ENCODE measurements at places on chromosomes 16 and 17.

GRCh38 chr17:39306509-39307212 is 80.9 kb upstream of the STAC2 start:
- DNase-seq = no peak

DNA sequence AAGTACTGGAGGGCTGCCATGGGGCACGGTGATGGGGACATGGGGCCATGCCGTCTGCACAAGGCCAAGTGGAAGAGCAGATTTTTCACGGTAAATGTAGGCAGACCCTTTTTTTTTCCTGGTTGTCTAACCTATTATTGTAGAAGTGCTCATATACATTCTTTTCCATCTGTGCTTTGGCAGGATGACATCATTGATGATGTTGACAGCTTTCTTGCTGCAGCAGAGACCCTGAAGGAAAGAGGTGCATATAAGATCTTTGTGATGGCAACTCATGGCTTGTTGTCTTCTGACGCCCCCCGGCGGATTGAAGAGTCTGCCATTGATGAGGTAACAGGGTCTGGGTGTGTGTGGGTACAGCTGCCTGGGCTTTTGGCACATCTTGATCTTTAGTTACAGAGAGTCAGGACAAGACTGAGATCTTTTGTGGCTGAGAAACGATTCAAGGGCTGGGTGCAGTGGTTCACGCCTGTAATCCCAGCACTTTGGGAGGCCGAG is 23.3 kb upstream of the SLC5A10 start:
- DNase-seq = no peak

DNA sequence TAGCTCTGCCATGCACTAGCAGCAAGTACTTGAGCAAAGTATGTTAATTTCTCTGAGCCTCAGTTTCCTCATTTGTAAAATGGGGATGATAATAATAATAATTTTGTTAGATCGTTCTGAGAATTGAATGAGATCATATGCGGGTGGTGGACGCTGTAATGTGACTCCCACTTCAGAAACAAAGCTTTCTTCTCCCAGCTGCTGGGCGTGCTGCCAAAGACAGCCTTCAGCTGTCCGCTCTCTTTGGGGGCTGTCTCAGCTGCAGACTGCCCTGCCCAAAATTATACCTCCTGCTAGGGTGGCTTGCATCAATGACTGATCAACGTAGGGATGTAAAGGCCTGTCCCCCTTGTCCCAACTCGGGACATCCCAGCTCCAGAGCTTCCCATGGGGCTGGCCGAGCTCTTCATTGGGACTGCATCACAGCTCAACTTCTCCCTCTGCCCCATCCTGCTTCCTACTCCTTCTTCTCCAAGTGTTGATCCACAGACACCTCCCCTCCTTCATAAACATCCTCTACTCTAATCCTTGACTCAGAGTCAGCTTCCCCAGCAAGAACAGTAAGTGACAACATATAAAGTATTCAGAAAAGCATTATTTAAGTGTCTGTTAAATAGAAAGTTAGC is 30.7 kb upstream of the CDH5 start:
- DNase-seq = no peak

- DNase-seq = no peak
Measured at GRCh38 chr17:68205808-68206720, 41.8 kb upstream of the AMZ2 start.

DNA sequence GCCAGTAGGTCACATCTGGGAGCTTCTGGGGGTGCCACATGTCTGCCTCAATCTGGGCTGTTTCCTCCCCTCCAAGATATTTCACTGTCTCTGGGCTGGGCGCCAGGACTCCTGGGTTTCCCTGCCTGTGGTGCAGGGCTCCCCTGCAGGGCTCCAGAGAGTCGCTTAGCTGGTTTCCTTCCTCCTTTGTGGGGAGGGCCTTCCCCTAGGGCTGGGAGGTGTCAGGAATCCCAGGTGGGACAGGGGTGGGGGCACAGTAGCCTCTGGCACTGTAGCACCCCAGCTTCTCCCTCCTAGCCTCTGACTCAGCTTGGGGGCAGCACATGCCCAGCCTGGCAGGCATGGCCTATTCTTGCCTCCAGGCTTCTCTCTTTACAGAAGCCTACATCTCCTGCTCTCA is 2.6 kb downstream of the RARA start:
- DNase-seq = no peak

DNA sequence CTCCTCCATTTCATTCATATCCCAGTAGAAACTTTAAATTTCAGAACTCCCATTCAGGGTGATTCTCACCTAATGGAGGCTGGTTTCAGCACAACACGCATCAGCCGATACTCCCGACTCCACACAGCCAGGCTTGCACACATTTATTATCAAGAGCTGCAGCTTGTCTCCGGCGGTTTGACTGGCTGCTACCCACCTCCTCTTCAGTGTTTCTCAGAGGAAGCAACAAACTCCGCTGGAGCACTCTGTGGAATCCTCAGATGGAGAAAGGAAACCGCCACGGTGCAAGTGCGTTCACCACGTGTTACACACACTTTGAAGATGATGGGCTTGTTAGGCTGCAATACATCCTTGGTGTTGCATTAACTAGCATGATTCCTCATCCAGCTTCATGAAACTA is 39.7 kb upstream of the NUDT7 start:
- DNase-seq = no peak

GRCh38 chr16:647173-647902 is 1.8 kb upstream of the WDR90 start:
- no peak for DNase-seq

GRCh38 chr17:79125503-79125902 is 50.9 kb downstream of the ENGASE start:
- no peak for DNase-seq

DNA sequence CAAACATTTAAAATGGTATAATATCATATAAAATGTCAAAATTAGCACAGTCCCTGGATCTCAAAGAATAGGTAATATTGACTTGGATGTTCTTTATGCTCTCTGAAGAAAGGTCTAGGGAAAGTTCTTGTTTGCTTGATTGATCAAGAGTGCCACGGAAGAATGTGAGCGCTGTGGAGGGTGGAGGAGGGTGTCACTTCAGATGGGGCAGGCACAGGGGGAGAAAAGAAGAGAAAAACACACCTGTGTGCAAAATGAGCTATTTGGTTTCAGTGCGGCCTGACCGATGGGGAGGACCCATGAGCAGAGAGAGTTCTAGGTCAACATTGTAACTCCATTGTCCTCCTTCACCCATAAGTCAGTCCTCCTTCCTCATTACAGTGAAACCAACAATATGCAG is 8.8 kb upstream of the VPS4A start:
- no peak for DNase-seq

DNA sequence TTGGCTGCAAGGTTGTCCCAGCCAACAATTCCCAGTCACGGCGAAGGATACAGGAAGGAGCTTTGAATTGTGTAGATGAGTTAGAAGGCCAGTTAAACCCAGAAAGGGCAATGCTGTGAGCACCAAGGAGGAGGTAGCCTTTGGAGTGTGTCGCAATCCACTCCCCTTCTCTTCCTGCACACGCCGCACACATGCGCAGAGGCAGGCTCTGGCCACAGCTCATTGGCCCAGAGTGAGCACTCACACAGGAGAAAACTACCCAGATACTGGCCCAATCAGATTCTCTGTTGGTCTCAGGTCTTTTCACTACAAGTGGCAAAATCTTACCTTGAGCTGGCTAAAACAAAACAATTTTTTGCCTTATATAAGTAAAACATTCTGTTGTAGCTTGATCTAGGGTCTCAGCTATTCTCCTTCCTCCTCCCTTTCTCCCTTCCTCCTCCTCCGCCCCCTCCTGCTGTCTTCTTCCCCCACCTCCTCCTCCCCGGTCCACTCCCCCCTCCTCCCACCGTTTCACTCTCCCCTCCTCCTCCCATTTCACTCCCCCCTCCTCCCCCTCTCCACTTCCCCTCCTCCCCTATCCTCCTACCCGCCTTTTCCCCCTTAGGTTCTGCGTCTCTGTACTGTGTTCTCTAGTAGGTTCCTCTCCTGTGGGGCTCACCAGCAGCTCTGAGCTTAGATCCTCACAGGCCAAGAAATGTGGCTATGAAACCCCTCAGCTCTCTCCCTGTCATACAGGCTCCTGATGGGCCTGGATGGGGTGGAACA is 344.9 kb downstream of the CPPED1 start:
- DNase-seq = no peak

GRCh38 chr17:61135782-61136181 is 263.9 kb upstream of the TBX2 start:
- no peak for DNase-seq

GRCh38 chr16:4414187-4414917 is 2.0 kb downstream of the CORO7 start:
- no peak for DNase-seq

DNA sequence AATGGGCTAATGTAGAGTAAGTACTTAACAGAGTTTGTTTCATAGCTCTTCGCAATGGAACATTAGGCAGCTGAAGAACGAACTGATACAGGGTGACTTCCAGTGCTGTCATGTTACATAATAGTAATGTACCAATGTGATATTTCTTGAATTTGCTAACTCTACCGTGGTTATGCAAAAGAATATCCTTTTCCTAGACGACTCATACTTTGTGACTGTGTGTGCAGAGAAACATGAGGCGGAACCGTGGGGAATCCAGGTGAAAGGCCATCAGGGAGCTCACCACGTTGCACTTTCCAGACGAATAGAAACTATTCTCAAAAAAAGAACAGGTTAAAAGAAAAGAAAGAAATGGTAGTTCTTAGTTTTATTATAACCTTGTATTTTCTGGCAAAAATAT is 13.2 kb downstream of the NOB1 start:
- DNase-seq = no peak

- DNase-seq = no peak
Measured at GRCh38 chr17:76667786-76668453, 24.4 kb upstream of the ST6GALNAC1 start.

- DNase-seq = no peak
Measured at GRCh38 chr17:29565643-29566472, 979 bp downstream of the ABHD15 start.

DNA sequence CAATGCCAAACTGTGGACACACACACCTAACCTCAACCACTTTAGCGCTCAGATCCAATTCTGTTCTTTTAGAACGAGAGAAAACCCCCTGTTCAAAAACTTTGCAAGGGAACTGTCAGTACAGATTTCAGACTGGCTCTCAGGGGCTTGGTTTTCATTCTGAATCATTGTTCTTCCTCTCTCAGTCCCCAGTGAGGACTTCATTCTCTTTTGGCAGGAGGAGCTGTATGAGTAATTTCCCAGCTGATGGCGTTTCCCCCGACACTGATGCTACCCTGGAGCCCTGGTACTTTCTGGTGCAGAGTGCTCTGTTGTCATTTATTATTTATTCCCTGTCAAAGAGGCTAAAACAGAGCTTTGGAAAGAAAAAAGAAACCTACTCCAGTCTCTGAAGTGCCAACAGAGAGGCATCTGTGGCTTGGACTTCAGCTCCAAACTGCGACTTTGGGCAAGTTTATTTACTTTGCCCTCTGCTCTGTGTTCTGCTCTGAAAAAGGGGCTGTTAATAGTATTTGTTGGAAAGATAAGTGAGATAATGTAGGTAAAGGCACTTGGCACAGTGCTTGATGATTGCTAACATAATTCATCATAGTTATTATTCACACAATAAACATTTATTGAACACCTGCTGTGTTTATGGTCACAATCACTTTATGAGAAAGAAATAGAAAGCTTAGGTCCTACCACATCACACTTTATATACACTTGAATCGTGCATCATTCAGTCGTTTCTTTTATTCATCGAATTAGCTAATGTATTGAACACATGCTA is 28.3 kb downstream of the ETV4 start:
- no peak for DNase-seq

GRCh38 chr17:82457073-82457928 is 1.2 kb upstream of the NARF start:
- no peak for DNase-seq

GRCh38 chr16:8818504-8819270 is 21.0 kb downstream of the PMM2 start:
- no peak for DNase-seq

- no peak for DNase-seq
Measured at GRCh38 chr17:80122926-80123505, 21.6 kb downstream of the GAA start.

GRCh38 chr17:80337195-80337895 is 76.7 kb downstream of the RNF213 start:
- no peak for DNase-seq

GRCh38 chr17:76368545-76368944 is 14.8 kb upstream of the PRPSAP1 start:
- peak; percentile 82 for DNase-seq

DNA sequence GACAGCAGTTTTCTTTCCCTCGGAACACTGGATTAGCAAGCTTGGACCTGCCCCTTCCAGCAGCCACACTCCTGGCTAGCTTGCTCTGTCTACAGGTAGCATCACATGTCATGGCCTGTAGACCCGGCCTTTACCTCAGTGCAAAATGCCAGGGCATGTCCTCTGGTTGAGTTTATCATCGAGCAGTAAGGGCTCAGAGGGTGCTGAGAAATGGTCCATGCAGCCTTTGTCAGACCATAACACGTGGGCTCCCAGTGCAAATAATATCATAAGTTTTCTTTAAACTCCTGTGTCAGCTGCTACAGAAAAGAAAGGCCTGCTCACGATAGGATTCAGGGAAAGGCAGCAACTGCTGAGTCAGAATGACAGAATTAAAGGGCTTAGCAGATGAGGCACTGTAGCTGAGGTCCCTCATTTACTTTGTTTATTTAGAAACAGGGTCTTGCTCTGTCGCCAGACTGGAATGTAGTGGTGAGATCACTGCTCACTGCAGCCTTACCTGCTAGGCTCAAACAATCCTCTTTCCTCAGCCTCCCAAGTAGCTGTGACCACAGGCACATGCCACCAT is 8.0 kb upstream of the GNA13 start:
- DNase-seq = no peak

DNA sequence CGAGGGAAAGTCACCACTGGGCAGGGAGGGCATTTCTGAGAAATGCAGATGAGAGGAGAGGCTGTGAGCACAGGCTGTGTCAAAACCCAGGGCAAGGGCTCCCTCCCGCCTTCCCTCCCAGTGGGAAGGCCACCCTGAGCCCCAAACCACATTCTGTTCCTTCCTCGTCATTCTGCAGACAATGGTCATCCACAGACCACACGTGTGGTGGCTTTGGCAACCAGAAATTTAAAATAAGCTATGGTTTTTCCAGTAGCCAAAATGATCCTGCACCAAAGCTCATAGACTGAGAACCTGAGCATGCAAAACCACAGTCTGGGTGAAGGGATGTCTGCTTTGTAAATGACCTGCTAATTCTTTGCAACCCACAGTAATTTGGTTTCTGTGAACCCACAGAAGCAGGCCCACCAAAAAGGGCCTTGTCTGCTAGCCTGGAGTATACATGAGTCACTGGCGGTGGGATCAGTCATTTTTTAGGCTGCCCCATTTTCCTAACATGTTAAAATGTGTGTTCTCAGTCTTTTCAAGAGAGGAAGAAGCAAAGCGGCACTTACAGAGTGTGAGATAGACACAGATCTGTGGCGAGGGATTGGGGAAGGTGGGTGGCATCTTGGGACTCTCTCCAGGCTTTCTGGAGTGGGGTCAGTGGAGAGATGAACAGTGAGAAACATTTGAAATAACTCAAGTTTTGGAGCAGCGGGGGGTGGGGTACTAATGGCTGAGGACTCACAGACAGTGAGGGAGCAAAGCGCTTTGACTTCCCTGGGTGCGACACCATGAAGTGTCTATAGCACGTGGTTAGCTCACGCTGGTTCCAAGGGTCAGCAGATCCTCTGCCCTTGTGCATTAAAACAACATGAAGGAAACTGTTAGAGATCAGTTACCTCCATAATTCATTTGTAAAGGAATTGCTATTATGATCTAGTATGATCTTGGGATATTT is 20.5 kb downstream of the GRB7 start:
- no peak for DNase-seq

- no peak for DNase-seq
Measured at GRCh38 chr17:28182559-28182958, 136.4 kb upstream of the TMEM97 start.
